H4 (cell line): ENCODE measurements at places on chromosomes 5 and 9.

DNA sequence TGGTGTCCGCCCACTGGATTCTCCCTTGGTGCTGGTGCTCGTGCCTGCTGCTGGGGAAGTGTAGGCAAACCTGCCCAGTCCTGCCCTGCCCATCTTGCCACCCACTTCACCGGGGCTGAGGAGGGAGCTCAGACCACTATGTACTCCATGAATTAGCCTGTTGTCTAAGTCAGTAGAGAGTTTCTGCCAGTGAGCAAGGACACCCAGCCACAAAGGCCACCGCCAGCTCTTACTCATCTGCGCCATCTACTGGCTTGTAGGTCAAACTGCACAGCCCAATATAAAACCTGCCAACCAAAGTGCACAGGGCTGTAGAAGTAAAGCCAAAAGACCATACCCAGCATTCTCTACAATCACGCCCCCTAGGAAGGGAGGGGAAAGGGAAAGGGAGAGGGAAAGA is 102.3 kb downstream of the GLIS3 start:
- DNase-seq = no peak

- DNase-seq = no peak
These were observed 289.9 kb downstream of the FAM170A start for GRCh38 chr5:119919279-119919678.

GRCh38 chr5:98774192-98775033 is 950 bp downstream of the RGMB start:
- peak; percentile 81 for DNase-seq

DNA sequence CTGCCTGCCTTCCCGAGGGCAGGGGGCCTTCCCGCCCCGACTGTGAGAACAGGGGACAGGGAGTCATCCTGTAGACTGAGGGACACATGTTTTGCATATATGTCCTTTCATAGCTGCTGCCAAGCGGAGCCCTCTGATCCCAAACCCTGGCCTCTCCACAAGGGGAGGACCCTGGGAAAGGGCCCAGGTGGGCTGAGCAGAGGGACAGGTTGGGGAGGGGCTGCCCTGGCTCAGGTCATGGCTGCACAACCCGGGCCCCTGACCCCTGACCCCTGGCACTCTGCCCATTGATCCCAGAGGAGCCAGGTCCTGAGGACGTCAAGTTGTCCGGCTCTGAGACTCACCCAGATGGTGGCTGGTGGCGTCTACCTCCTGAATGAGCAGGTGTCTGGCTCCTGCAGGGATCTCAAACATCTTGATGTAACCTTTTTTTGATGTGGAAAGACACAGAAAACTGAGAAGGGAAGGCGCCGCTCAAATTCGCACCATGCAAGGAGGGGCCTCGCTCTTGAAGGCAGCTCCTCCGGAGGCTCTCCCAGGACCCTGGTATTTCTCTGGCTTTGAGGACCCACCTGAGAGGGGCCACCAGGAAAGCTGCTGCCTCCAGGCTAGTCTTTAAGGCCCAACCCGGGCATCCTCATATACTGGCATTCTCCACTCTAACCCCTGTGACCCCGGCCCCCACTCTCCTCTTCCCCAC is 71.9 kb downstream of the ZNF354C start:
- DNase-seq = no peak

- no peak for DNase-seq
These were observed 24.6 kb upstream of the ANKH start for GRCh38 chr5:14896131-14896530.

DNA sequence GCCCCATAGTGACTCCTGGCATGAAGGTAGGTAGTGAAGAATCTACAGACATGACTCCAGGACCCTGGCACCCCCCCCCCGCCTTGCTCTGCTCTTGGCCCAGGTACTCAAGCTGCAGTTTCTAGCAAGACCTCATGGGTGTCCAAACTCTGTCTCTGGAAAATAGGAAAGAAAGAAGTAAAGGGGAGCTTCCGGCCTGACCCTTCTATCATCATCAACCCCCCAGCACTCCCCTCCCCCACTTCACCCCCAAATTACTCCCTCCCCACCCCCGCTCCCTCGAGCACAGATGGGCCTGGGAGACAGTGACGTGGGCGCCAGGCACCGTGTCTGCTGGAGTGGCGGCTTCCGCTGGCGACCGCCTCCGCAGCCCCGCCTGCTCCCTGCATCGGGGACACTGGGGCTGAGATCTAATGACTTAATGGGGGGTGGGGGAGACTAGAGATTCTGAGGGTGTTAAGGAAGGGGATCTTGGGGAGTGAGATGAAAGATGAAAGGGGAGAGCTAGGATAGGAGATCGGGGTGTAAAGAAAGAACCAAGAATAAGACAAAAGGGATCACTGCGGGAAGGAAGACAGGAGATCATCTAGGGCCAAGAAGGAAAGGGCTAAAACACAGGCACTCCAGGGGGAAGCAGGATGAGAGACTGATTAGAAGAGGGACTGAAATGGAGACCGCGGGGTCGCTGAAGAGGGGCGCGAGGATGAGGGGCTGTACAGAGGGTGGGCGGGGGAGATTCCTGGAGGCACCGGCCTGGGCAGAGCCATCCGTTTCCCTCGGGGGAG is 1.1 kb upstream of the DNAJB5 start:
- no peak for DNase-seq
